ENCODE measurements at places on chromosomes 5 and 9. TPM values are rescaled to one million over a fixed set of nuclear protein-coding genes. Genes with fewer than 3 reads are reported as not detected.

DNA sequence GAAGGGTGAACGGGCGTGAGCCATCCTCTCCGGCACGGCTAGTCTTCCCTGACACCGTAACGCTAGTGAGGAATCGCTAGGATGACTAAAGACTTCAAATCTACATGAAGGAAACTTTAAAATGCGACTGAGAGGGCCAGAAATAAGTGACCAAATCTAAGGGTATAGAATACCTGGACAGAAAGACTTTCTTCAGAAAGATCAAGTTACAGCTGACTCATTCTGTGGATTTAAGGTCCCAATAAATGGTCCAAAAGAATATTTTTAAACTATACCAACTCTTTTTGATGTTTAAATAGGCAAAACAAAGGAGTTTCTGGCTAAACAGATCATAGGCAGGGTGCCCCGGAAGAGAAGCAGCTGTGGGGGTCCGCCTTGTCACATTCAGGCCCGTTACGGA is 38.9 kb upstream of the CEP72 start:
- DNase-seq, result no peak

DNA sequence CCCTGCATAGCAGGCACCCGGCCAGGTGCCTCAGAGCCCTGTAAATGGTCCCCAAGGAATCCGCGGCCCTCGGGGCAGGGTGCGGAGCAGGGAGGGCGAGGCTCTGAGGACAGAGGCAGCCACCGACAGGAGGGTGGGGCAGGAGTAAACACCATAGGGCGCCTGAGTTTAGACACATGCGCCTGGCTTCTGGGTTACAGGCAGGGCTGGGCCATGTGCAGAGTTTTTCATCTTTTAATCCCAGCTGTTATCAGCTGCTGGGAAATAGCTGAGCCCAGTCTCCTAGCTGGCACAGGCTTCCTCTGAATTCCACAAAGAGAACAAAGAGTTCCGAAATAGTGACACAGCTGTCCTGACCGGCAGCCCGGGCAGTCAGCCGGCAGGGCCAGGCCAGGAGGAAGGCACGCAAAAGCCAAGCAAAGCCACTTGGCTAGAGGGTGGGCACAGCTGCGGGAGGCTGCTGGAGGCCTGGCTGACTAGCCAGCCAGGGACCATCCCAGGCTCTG is 98.9 kb upstream of the PHYKPL start:
- DNase-seq, result no peak

- no peak for DNase-seq
These were observed 844.3 kb upstream of the DMAC1 start for GRCh38 chr9:8643896-8644295.

FOCAD gene
- 65.6 TPM for total RNA-seq
